ENCODE measurements at places on chromosomes 6 and 20.
A peak's percentile ranks its signal among the peaks of the same experiment; 100 is the strongest.

DNA sequence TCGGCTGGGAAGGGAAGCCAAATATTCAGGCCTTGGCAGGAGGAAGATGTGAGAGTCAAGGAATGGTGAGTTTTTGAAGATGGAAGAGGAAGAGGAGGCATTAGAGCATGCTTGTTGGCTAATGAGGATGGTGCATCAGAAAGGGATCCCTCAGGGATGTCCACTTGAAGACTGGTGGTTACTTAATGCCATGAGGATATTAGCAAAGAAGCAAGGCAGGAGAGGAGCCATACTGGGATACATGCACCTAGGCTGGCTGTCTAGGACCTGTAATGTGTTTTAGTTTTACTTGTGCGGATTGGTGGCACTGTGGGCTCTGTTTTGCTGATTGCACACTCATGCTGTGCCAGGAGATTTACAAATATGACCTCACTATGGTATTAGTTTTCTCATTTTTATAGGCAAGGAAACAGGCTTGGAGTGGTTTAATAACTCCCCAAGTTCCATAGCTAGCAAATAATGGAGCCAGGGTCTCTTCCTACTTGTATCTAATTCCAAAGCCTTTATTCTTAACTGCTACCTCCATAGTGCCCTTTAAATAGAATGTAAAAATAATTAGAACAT is 37.8 kb downstream of the NCOA7 start:
- no peak for DNase-seq

DNA sequence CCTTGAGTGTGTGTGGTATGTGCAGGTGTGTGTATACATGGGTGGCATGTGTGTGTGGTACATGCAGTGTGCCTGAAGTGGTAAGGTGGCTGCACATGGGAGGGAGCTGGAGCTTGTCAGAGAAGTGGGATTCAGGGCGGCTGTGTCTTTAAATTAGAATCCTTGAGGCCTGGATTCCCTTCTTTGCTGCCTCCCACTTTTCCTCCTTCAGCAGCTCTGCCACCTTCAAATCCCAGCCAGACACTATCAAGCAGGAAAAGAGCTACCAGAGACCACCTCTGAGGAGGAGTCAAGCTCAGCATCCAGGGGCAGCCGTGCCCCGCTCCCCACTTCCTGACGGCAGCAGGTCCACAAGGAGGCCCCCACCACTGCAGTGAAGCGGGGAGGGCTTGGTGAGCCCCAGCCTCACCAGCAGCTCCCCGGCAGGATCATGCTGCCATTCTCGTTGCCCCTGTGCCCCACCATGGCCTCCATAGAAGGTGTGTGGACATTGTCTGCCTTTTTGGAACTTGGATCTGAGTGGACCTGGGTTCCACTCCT is 131.0 kb upstream of the MLN start:
- DNase-seq: no peak

DNA sequence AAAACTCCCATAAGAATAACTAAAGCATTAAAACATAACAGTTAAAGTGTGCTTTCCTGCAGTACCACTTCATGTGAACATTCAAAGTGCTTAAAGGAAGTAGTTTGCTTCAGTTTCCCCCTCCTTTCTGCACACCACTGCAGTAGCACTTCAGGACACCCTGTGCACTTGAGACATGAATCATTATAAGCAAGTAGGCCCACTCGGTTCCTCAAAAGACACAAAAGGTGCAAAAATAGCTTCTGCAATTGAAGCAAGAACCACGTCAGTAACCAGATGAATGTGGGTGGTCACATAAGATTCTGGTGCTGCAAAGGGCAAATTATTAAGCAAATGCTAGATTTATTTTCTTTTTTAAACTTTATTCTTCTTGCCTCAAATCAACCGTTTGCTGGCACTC is 160.6 kb downstream of the HIVEP2 start:
- no peak for DNase-seq

GRCh38 chr6:68777956-68778355 is 142.9 kb downstream of the ADGRB3 start:
- DNase-seq: no peak

DNA sequence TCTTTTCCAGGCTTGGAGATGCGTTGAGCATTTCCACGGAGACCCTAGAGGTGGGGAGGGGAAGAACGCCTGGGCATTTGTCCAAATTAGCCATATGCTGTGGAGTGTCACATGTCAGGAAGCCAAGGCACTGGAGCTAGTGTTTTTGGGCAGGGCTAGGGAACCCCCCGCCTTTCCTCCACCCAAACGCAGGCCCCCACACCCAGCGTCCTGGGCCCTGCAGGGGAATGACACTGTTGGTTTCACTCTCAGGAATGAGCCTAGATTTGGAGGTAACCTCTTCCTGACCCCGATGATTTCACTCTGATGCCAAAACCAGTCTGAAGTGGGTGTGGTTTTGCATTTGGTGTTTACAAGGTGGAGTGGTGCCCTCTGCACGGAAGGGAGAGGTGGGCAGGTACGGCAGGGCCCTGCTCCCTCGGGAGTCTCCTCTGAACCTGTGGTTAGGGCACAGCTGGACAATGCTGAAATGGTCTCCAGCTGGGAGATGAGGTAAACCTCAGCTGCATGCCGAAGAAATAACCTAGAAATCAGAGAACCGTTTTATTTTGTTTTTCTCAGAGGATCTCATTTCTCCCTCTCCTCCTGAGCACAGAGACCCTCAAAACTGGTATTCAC is 29.5 kb downstream of the MTHFD1L start:
- peak; percentile 35 for DNase-seq

- no peak for DNase-seq
Measured at GRCh38 chr6:56930846-56931245, 24.1 kb upstream of the BEND6 start.

GRCh38 chr20:41452226-41452625 is 85.6 kb upstream of the EMILIN3 start:
- DNase-seq: no peak

GRCh38 chr20:6886065-6886729 is 118.7 kb downstream of the BMP2 start:
- no peak for DNase-seq

DNA sequence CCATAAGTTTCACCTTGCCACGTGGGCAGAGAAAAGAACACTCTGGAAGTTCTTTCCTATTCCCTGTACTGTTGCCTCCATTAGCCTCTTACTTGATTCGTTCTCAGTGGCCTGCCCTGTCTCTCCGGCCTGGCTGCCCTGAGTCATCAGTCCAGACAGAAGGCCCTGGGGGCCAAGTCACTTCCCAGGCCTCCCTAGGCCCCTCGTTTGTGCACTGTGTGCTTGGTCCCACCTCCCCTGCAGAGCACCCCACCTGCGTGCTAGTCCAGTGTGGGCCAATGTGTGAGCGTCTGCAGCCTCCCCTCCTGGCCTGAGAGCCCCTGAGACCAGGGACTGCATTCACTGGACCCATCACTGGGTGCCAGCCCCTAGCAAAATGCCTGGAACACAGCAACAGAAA is 191.2 kb upstream of the RREB1 start:
- DNase-seq: peak; percentile 42

GRCh38 chr6:47126647-47127391 is 84.7 kb upstream of the ADGRF1 start:
- DNase-seq: no peak

DNA sequence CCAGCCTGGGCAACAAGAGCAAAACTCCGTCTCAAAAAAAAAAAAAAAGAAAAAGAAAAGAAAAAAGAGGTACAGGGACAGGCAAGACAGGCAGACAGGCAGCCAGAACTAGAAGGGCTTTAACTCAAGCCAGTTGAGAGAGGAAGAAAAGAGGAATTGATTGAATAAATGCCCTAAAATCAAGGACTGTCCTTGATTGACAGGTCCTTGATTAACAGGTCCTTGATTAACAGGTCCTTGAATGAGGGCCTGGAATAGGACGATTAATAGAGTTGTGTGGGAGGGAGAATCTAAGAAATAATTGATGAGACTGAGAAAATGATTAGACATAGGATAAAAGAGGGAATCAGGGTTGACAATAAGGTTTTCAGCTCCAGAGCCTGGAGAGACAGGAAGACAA is 36.1 kb downstream of the ZC2HC1B start:
- DNase-seq: no peak

- no peak for DNase-seq
Measured at GRCh38 chr20:48142516-48142773, 357.2 kb upstream of the SULF2 start.

- no peak for DNase-seq
Measured at GRCh38 chr20:8334641-8335040, 202.6 kb downstream of the PLCB1 start.

DNA sequence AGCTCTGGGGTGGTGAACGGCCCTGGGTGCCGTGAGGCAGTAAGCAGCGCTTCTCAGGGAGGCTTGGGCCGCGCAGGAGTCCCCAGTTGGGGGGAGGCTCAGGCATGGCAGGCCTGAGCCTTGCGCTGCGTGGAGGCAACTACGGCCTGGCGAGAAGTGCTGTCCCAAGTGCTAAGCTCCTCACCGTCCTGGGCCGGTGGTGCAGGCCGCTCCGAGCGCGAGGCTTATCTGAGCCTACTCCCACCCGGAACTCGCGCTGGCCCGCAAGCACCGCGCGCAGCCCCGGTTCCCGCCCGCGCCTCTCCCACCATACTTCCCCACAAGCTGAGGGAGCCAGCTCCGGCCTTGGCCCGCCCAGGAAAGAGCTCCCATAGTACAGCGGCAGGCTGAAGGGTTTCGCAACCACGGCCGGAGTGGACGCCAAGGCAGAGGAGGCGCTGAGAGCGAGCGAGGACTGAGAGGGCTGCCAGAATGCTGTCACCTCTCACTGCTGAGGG is 1.8 kb upstream of the WRNIP1 start:
- no peak for DNase-seq

DNA sequence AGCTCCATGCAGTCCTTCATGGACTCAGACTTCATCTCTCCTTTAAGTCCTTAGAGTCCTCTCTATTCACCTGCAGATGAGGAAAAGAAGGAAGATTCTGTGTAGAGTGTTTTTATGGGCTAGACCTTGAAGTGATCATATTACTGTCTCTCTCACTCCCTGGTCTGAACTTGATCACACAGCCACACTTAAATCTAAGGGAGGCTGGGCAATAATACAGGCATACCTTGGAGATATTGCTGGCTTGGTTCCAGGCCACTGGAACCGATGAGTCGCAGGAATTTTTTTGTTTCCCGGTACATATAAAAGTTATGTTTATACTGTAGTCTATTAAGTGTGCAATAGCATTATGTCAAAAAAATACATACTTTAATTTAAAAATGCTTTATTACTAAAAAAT is 59.2 kb upstream of the FOXO3 start:
- DNase-seq: peak; percentile 59

All from EL (cell line).